ENCODE measurements at places on chromosomes 4 and X.

DNA sequence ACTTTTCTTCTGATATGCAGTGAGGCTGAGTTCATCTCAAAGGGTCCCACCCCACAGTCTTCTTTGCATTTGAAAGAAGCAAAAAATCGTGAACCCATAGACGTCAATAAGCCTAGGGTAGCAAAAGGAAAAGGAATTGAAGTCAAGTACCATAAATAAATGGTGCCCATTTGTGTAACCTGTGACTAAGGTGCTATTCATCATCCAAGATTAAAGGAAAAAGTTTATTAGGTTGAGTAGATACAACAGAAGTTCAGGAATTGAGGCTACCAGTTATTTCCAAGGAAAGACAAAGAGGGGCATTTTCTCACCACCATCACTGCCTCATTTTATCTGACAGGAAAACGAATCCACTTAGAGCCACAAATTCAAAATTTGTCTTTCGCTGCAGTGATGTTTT is 18.8 kb upstream of the GRSF1 start:
- no peak for DNase-seq

- no peak for DNase-seq
Measured at GRCh38 chrX:29477878-29478277, 737.5 kb upstream of the MAGEB2 start.

DNA sequence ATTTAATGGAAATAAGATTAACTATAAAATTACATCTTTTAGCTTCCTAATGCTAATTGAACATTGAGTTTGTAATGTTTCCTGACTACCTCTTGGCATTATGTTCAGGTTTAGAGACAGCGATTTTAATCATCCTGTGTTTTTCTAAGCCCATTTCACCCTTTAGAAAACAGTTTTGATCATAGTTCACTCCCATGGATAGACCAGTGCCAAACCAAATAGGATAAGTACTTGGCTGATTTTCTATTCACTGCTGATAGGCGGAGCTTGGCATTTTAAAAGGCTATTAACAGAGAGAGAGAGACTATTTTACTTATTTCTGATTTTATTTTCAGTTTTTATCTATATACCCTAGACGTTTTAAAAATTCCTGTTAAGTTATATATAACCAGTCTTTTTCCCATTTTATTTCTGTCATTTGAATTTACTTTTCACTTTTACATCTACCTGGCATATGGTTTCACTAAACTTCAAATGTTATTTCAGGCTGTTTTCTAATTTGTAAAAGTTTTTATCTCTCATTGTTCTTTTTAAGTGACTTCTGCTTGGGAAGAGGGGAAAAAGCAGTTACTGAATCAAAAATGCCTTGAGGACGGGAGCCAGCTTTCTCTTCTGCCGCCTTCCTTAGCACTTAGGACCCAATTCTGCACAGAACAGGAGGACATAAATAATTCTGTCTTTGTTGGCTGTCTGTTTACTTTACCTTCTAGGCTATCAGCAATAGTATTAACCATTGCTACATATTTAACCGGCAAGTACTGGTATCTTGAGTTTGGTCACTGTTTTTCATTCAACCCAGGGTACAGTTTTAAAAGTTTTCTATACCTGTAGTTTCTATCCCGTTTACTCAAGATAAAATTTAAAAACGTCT is 46.4 kb downstream of the SGMS2 start:
- no peak for DNase-seq

GRCh38 chrX:78958419-78959116 is 13.4 kb downstream of the P2RY10 start:
- no peak for DNase-seq

DNA sequence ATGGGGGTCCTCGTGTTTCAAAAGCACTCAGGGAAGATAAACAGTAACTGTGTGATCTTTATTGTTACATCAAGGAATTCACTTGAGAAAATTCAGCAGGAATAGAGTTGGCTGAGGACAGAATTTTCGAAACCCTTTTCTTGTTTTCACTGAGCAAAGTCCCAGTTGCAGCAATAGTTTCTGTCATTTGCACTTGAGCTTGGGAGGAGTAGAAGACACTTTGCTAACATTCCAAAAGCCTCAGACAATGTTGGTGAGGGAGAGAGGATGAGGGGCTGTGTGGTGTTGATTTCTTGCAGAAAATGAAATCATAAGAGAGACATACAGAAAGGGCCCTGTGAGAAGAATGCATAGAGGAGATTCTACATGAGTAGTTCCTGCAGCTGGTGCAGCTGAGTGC is 151.9 kb upstream of the DIPK2B start:
- DNase-seq = no peak

- DNase-seq = no peak
Measured at GRCh38 chrX:105168577-105168976, 51.9 kb downstream of the TEX13A start.

Measured in DMS79 (cell line).